Stimulated activated CD4-positive, alpha-beta T cell treated with anti-CD3 and anti-CD28 coated beads, Interleukin-1b, Interleukin-23, amount 100 ng/mL, for 1 hour (primary cell): ENCODE measurements at places on chromosomes 5 and 9.
A peak's percentile ranks its signal among the peaks of the same experiment; 100 is the strongest.

DNA sequence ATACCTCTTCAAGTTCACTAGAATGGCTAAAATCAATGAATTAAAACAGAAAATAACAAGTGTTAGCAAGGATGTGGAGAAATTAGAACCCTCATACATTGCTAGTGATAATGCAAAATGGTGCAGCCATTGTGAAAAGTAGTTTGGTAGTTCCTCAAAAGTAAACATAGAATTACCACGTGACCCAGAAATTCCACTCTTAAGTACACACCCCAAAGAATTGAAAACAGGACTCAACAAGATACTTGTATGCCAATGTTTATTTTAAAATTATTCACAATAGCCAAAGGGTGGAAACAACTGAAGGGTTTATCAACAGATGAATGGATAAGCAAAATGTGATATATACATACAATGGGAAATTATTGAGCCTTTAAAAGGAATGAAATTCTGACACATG, 70.3 kb downstream of the BARX1 start:
- no peak for DNase-seq

DNA sequence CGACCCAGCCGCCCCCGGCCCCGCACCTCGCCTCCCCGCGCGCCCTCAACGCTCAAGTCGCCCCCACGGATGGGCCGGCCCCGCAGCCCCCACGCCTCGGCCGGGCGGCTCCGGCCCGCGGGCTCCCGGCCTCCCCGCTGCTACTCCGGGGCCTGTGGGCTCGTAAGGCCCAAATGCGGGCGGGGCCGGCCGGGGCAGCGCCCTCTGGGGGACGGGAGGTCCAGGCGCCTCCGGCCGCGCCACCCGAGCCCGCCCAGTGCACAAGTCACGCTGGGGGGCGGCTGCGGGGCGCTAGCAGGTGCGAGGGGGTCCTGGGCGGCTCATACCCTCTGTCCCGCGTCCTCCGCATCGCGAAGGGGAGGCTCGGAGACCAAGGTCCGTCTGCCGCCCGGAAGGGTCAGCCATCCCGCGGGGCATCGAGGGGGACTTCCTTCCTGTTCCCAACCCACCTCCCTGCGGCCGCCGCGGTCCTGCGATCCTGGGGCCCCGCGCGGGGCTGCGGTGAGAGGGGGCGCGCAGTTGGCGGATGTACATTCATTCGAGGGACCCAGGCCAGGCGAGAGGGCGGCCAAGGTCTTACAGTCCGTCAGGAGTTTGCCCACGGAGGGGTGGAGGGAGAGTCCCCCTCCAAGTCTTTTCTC, at the start of gene CIZ1:
Gene CIZ1 (minus strand): TSS at position 167 of the 641 bp plus-strand sequence. CDS start 715 bp downstream, outside the sequence.
- DNase-seq = peak; percentile 46

DNA sequence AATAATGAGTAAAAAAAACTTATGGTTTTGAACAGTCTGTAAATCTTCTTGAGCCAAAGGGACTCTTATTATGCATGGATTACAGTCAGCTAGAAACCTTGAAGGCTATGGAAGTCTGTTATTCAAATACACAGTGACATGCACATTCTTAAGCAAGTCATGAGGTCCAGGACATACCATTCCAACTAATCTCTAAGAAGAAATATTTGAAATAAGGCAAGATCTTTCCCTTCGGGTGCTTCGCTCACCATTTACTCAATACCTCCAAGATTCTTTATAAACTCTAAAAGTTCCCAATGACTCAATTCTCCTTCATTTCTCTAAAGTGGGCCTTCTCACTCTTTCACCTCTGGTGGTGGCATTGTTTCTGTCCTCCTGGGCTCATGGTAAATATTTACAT, 811.0 kb downstream of the NR2F1-AS1 start:
- DNase-seq = no peak

- DNase-seq = no peak
Observed at GRCh38 chr9:77212801-77213200, 35.5 kb downstream of the VPS13A start.

GRCh38 chr5:94744906-94745305, 126.4 kb downstream of the SLF1 start:
- DNase-seq = no peak

GRCh38 chr5:176792655-176793342, 17.6 kb upstream of the UNC5A start:
- DNase-seq = no peak

DNA sequence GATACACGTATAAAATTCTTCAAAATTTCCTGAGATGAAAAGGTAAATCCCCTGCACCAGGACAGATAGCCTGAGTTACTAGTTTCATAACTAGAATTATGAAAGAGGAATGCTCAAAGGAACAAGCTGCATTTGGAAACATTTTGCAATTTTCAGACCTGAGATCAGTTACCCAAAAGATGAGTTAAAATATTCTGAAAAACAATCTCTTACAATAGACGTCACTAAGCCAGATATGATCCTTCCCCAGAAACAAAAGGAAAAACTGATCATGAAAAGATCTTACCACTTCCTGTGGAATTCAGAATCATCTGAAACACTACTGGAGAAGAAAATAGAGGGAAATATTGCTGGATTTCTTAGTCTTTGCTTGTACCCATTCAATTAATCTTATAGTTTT, 204.7 kb downstream of the ARRDC3 start:
- DNase-seq = no peak

DNA sequence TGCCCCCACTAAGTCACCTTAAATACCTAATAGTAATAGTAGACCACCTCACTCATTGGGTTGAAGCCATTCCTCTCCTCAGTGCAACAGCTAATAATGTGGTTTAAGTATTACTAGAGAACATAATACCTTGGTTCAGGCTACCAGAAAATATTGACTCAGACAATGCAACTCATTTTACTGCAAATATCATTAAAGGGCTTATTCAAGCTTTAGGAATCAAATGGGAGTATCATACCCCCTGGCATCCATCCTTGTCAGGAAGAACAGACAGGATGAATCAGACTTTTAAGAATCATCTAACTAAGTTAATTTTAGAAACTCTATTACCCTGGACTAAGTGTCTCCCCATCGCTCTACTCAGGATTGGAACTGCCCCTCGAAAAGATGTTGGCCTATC, 6.8 kb upstream of the RNF180 start:
- no peak for DNase-seq

GRCh38 chr5:108730617-108731340, 16.9 kb upstream of the FER start:
- DNase-seq = no peak

- no peak for DNase-seq
Observed at GRCh38 chr5:185095-186070, 5.9 kb upstream of the LRRC14B start.

DNA sequence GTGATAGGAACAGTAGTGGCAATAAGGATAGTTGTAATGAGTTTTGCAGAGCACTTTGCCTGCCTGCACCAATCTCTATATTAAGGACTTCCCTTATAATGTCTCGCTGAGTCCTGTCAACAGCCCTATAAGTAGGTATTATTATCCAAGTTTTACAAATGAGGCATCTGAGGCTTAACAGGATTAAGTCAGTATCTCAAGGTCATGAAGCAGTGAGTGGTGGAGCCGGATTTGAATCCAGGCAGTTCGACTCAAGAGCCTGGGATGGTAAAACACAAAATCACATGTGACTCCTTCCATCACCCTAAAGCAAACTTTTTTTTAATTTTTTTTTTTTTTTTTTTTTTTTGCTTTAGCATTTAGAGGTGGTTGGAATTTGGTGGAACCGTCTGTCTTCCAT, 59.0 kb upstream of the RARS1 start:
- no peak for DNase-seq

- no peak for DNase-seq
Observed at GRCh38 chr5:153752890-153753289, 262.4 kb downstream of the GRIA1 start.

GRCh38 chr5:118314931-118315330, 673.4 kb downstream of the DTWD2 start:
- DNase-seq = no peak

DNA sequence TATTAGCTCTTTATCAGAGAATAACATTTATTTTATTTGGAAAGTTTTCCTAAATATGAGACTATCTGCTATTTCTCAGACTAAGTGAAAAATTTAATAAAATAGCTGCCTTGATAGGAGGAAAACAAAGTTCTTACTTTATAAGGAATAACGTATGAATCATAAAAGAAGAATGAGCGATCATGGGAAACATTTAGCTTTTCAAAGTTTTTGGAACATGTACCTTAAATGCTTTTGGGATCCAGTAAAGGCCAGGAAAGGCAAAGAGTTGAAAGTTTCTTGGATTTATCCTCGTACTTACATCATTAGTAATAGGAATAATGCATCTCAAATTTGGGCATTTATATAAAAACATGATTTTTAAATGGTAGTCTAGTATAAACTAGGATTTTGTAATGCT, 19.4 kb downstream of the OGN start:
- DNase-seq = no peak

- no peak for DNase-seq
Observed at GRCh38 chr5:27217155-27217956, 179.0 kb upstream of the CDH9 start.

DNA sequence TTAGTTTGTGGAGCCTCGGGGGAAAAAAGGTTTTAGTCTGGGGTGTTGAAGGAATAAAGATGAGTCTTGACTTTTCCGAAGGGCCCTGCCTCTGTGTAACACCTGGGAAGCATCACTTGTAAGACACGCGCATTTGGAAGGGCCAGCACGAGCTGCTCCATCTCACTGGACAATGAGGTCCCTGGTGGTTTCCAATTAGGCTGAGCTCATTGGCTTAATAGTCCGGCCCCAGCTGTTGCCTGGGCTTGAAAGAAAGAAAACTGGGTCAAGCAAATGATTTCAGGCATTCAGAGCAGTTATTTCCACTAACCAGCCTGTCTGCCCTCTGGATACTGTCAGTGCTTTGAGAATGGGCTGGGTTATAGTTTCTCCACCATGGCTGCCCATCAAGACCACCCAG, 64.5 kb downstream of the NSUN2 start:
- DNase-seq = no peak

DNA sequence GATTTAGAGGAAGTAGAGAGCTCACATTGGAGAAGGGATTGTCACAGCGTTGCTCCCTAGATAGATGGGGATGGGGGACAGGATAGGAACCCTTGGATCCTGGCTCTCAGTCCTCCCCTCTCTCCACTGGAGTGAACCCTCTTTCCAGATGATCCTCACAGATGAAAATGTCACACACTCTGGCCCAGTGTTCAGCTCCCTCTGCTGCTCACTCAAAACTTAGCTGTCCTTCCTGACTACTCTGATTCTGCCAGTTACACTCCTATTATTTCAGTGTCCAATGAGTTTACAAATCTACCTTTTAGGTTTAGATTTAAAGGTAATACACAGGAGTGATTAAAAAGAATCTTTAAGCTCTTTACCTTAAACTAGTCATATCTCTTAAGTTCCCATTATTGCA, 5.8 kb upstream of the SPINK7 start:
- no peak for DNase-seq

DNA sequence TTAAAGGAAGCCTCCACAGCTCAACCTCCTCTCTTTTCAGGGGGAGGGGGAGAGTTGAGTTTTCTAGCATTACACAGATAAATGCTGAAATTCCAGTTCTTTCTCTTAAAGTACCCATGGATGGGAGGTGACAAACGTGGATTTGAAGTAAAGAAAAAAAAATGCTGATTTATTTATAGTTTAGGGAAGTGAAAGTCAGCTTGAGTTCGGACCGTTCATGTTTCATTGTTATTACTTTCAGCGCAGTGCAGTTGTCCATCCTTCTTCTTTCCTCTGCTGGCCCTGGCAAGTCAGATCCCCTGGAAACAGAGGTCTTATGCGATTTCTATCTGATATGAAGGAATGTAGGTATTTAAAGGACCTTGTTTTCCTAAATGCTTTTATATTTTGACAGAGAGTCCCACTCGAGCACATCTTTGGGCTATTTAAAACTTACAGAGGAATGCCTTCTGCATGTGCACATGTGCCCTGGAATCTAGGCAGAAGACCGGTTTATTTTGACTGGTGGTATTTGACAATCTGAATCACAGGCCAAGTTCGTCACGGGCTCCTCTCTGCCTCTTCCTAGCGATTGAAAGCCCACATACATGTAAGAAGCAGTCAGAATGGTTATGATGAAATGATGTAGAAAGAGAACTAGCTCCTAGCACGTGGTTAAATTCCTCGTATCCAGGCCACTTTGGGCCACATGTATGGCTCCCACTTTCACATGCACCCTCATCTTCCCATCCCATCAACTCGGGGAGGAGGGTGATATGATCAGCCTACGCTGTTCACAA, 385.2 kb upstream of the KLF4 start:
- no peak for DNase-seq

DNA sequence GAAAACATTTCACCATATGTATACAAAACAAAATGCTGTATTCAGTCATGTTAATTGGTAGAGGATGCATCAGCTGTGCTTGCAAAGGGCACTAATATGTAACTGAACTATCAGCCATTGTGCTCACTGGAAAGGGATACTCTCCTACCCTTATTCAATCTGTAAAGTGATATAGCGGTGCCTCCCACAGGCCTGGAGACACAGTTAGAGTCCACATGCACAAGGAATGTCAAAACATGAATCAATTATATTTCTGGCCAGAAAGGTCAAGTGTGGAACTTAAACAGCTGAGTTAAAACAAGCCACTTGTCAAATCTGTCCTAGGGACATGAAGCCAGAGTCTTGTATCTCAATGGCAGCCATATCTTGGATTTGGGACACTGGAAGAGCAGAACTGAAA, 71.2 kb upstream of the IZUMO3 start:
- DNase-seq = no peak

- DNase-seq = no peak
Observed at GRCh38 chr5:136037001-136037705, 8.4 kb downstream of the TGFBI start.

- no peak for DNase-seq
Observed at GRCh38 chr9:127676638-127677037, 30.1 kb upstream of the CFAP157 start.

DNA sequence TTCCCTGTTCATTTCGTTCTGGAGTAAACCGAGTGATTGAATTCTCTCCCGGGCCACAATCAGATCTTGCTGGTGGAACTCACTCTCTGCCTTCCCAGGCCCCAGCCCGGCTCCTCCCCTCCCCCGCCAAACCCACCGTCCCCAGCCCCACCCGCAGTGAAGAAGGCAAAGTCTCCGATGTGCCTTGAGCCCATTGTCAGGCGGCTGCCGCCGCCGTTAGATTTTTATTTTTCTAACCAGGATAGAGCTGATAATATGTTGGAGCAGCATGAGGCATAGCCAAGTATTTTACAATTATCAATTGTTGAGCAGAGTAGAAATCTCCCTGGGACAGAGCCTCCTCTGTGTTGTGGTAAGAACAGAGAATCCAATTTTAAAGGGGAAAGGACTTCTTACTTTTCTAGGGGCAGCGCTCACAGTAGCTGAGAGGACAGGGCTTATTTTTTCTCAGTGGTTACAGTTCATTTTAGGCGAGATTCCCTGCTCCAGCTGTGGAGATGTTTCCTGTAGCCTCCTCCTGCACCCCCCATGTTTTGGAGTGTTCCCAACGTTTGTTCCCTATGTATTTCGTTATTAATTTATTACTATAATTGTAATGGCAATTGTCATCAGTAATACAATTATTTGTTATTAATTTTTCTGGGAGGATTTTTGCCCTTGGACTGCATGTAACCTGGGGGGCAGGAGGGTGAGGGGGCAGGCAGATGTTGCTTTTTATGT, 1.3 kb downstream of the PSAT1 start:
- DNase-seq = no peak

GRCh38 chr9:123679330-123679987, 250.5 kb downstream of the DENND1A start:
- DNase-seq = no peak
